ENCODE measurements at places on chromosomes 6 and 20.

DNA sequence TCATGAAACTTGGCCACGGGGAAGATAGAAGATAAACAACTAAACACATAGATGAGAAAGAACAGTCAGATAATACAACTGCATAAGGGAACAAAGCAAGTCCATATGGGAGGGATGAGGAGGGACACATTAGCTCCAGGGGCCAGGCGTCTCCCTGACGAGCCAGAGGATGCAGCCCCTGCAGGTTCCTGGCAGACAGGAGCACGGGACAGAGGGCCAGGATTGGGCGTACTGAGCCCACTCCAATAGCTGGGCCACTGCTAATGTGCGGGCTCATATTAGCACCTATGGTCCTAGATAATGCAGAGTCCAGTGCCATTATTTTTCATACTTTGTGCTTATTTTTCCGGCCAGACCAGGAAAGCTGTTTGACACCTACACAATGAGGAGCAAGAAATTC is 182.9 kb downstream of the ANKRD60 start:
- DNase-seq, result no peak

GRCh38 chr6:46947497-46947896 is 25.8 kb upstream of the ADGRF5 start:
- DNase-seq, result no peak

GRCh38 chr6:34390531-34391472 is 1.7 kb downstream of the NUDT3 start:
- peak; percentile 58 for DNase-seq

GRCh38 chr6:161181121-161181520 is 92.7 kb downstream of the AGPAT4 start:
- DNase-seq, result no peak

DNA sequence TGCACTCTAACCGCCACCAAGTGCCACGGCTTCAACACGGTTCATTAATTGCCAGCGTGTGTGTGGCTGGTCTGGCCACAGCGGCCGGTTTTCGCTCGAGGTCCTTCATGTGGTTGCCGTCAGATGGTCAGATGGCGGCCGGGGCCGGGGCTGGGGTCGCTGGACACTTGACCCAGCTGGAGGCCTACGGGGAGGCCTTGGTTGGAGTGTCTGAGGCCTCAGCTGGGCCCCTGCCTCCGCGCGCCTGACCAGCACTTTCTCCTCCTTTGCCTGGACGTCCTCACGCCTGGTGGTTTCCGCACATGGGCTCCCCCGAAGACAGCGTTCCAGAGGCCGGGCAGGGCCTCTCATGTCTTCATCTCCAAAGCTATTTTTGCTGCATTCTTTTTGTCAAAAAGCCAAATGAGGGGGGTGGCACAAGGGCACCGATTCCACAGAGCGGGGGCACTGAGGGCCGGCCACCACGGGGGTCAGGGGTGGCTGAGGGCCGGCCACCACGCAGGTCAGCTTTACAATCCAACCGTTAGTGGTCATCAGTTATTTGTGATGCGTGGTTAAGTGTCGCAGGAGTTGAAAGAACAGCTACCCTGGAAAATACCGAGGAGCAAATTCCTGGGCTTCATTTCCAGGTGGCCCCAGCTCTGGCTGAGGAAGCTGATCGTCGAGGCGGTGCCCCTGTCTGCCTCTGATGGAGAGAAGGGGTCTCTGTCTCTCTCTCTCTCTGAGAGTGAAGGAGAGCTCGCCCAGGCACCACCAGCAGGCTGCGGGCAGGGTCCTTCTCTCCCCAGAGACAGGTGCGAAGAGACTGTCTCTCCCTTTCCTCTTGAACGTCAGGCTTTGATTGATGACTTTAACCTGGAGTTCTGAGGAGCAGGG is 50.5 kb upstream of the FRMD1 start:
- DNase-seq, result no peak

DNA sequence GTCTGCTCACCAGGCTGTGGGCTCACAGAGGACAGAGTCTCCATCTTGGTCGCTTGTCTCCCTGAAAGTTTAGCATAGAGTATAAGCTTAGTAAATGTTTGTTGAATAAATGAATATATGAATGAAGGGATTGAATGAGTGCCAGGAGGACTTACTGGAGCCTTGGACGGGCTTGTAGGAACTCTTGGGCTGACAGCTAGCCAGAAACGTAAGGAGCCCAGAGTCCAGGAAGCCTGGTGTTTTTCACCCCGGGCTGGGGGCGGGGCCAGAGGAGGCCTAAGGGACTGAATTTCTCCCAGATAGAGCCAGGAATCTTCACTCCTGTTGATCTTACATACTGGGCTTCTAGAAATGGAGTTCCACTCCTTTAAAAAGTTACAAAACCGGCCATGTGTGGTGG is 68.5 kb upstream of the SRSF6 start:
- peak; percentile 17 for DNase-seq

- peak; percentile 35 for DNase-seq
Measured at GRCh38 chr6:34792605-34793500, 970 bp downstream of the BLTP3A start.

- DNase-seq, result peak; percentile 51
Measured at GRCh38 chr6:53306819-53307347, 41.9 kb downstream of the ELOVL5 start.

GRCh38 chr20:47796971-47797370 is 11.7 kb upstream of the SULF2 start:
- DNase-seq, result no peak

DNA sequence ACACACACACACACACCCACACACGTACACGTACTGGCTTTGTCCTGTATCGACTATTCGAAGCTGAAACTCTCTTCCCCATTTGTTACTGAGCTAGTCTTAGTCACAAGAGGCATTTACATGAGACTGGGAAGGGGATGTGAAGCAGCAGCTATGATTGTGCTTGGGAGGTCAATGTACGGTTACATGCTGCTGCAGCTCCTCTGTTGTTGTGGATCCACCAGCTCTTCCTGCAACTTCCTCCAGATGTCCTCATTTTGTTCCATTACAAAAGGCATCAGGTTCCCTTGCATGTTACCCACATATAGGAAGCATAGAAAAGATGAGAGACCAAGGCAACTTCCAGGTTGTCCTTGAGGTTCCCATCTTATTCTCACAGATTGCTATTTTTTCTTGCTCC is 612.4 kb upstream of the IMPG1 start:
- DNase-seq, result peak; percentile 13

DNA sequence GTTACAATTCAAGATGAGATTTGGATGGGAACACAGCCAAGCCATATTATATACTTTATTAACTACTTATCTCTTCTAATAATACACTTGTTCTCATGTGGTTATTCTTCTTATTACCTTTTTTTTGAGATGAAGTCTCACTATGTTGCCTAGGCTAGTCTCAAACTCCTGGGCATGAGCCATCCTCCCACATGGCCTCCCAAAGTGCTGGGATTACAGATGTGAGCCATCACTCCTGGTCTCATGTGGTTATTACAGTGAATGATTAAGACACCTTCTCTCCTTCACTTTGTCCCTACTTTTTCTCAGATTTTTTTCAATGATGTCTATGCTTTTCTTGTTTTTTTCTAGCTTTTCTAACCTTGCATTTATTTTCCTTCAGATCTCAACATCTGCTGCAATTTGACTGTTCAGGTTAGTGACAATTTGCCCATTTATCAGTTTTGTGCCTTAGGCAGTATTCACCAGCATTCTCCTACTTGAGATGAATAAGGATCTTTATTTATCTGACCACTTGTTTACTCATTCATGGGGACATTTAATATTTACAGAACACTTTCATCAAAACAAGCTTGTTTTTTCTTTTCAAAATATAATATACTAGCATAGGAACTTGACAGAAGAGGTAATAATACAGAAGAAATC is 105.7 kb downstream of the SLC16A10 start:
- DNase-seq, result no peak

GRCh38 chr6:44067173-44068139 is 59.8 kb downstream of the MRPL14 start:
- DNase-seq, result no peak

- DNase-seq, result no peak
Measured at GRCh38 chr20:50758469-50758868, 27.1 kb downstream of the PARD6B start.

GRCh38 chr20:57266291-57267157 is at the start of gene BMP7:
Gene BMP7 (minus strand): TSS chr20:57266641. CDS start chr20:57266122, 519 bp downstream.
- no peak for DNase-seq

DNA sequence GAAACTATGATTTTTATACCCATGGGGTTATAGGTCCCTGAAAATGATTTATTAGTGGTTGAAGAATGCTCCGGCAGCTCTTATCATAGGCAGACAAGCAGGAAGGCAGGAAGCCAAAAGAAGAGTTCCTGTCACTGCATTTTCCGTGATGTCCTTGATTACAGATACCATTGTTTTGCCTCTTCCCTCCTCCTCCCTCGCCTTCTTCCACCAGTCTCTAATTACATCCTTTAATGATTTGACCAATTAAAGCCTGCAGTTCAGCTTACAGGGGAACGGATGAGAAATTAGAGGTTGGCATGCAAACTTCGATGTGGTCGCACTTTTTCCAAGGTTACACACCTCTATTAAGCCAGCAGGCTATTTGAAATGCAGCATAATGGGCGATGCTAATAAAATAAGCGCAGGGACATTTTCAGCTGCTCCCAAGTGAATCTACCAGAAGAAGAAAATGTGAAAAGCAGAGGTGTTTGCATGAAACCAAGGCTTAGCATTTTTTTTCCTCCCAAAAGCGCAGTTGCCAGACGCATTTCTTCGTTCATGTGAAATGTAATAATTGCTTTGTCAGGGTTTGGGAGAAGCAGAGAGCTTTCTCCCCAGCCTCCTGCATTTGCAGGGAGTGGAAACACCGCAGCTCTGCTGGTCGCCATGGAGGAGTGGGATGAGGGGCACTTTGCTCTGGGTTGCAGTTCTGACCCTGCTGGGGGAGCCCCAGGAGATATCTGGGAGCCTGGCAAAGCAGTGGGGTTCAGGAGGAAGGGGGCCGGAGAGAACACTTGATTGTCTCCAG is 6.0 kb downstream of the NOX3 start:
- DNase-seq, result no peak

DNA sequence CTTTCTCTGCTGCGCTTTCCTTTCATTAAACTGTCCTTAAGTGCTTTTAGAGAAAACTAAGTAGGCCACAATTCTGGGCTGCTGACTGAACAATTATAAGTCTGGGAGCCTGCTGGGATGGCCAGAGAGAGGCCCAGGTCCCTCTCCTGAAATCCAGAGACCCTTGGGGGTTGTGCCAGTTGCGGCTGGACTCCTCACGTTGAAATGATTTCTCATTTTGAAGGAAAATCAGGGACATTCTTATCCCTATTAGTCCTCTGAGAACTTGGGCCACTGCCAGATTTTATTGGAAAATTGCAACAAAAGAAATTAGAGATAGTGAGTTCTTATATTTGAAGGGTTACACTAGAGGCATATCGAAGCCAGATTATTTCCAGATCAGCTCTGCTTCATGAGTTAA is 145.1 kb downstream of the CLIC5 start:
- DNase-seq, result peak; percentile 44

DNA sequence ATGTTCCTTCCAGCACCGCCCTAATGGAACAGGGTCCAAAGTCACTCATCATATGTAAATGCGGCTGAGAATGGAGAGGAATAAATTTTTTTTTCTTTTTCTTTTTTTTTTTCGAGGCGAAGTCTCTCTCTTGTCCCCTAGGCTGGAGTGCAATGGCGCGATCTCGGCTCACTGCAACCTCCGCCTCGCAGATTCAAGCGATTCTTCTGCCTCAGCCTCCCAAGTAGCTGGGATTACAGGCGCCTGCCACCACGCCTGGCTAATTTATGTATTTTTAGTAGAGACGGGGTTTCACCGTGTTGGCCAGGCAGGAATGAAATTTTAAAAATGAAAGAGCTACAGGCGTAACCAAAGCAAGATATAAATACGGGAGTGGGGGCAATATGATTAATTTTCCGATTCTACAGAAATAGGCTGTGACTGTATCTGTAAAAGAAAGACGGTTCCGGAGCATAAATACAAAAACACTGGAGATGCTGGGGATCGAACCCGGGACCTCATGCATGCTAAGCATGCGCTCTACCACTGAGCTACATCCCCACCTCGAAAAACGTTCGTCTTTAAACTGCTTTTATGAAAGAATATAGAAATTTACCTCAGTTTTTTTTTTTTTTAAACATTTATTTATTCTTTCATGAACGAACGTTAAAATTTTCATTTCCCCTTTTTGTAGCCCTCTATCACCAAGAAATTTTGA is 132.2 kb downstream of the GPX5 start:
- DNase-seq, result peak; percentile 63

DNA sequence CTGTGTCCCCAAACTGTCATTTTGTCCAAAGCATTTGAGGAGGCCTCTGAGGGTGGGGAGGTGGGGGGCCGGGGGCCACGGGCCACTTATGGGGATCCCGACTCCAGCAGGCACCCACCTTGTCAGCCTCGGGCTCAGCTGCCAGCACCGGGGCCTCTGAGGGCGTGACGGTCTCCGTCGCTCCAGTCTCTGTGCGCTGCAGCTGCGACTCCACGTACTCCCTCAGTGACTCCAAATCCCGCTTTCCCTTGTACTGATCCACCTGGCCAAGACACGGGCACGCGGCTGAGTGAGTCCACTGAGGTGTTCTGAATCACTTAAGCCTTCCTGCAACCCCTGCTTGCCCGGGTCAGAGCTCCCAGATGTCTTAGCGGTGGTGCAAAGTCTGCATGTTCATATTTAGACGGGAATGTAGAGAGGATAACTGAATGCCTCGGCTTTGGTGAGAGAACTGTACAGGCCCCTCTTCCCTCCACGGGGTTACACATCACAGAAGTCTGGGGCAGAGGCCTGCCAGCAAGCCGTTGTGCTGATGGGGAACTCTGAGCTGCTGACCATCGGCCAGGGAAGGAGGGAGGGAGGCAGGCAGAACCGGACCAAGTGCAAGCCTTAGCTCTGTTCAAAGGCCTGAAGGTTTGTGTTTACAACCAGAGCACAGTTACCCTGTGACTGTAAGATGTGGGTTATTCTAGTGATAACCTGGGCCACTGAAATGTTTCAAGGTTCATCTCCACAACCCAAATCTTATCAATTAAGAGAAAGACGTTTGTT is 21.8 kb downstream of the TXNDC5 start:
- no peak for DNase-seq

DNA sequence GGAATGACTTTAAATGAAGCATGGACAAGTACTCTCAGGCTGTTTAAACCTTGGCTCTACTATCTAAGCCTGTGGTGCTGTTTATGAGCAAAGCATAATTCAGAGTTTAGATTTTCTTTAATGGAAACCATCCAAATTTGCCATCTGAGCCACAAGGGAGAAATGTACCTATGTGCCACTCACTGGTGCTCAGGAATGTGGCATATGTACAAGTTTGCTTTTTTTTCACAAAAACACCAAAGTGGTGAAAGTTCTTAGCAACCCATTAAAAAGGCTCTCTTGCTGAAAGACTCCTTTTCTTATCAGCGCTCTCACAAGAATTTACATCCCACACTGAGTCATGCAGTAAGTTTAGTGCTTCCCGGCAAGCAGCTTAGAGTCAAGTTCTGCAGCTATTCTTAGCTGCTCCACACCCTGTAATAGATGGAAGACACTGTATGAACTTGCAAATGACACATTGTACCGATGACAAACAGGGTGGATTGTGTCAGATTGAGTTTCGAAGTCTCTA is 57.3 kb upstream of the MLIP start:
- peak; percentile 95 for DNase-seq

DNA sequence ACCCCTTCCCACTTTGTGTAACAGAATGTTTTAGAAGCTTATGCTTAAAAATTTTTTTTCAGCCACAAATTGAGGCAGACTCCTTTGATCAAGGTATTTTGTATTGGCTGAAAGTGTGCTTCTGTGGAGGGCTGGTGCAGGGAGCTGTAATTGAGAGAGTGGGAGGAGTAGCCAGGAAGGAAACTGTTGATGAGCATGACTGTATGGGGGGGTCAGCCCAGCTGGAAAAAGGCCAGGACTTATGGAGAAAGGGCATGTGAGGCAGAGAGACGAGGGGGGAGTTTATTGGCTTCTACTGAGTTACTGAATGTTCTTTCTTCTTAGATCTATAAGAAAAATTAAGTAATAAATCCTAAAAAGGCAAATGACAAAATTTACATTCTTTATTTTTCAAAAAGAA is 13.4 kb downstream of the RFPL4B start:
- DNase-seq, result peak; percentile 67

All from fibroblast of skin of right biceps (primary cell).